ENCODE measurements at places on chromosomes 7 and 10.

- no peak for DNase-seq
Observed at GRCh38 chr7:55509322-55509721, 63.0 kb downstream of the VOPP1 start.

DNA sequence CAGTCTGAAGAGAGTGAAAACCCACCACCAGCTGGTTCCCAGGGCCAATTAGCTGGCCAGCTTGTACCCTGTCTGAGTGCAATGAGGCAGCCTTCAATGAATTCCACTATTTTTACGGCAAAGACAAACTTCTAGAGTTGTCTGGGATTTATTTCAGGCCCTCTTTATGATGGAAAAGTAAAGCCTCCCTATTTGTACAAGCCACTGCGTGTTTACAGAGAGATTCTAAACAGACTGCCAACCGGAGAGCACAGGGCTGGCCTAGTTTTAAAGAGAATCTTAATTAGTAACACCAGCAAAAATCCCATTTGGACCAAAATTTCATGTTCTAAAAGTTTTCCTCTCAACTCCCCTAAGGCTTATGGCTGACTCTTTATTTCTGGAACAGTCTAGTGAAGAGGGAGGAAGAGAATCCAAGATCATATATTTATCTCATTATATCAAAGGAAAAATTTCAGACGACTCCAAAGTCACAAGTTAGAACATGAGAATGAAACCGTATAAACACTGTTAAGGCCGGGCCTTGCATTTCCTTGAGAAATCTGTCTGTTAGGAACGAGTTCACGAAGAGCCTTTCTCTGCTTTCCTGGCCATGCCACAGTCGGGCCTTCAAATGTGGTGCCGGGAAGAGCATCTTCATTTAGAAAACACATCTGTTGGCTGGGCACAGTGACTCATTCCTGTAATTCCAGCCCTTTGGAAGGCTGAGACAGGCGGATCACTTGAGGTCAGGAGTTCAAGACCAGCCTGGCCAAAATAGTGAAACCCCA lies 724.6 kb upstream of the NRP1 start:
- no peak for DNase-seq

GRCh38 chr10:131578472-131578970 lies 267.0 kb upstream of the TCERG1L start:
- DNase-seq, result no peak

DNA sequence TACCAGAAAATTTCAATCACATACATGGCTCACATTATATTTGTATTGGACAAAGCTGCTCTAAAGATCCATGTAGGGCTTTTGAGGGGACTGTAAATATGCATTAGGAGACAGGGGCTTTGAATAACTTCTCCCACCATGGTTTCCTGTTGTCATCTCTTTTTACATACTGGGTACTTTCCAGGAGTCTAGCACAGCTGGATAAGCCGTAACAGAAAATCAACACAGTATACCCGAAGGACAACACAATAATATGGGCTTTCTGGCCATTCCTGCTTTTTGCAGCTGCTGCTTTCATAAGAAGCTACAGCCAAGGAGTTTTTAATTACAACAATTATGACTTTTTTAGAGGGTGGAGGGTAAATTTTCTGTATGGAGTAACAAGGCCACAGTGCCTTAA lies 63.4 kb upstream of the SRPK2 start:
- no peak for DNase-seq

GRCh38 chr7:828793-829561 lies 3.3 kb upstream of the SUN1 start:
- no peak for DNase-seq

DNA sequence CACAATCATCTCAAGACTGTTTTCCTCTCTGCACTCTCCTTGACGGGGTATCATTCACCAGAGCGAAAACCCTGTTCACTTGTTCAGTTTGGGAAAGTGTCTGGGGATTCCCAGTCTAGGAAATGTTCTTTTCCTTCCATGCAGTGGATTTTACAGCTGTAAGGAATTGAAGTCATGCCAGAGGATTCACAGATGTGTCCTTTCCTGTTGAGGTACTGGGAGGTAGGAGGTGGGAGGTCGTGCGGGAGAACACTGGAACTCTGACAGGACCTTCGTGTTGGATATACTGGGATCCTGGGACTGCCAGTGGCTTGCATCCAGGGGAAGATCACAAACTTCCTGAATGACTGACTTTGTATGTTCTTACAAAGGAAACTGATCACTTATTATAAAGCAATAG lies 185.5 kb downstream of the BMPER start:
- no peak for DNase-seq

DNA sequence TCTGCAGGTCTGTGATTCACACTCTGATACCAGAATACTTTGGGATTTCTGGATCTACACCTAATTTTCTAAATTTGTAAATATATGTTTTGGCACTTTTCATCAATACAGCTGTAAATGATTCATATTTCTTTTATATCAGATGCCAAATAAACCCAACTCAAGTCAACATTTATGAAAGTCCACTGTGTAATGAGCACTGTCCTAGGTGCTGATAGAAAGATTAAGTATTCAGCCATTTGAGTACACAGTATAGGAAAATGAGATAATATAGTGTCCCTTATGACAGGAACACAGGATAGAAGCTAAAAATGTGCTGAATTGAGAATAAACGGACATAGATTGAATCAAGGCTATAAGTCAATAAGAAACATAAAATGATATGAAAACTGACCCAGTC lies 6.4 kb downstream of the ANXA7 start:
- DNase-seq, result no peak

- DNase-seq, result no peak
Observed at GRCh38 chr7:47149208-47149839, 432.6 kb downstream of the TNS3 start.

- DNase-seq, result no peak
Observed at GRCh38 chr7:125605241-125605640, 675.6 kb upstream of the POT1 start.

GRCh38 chr10:133614830-133615580 lies 11.6 kb downstream of the FRG2B start:
- DNase-seq, result no peak

DNA sequence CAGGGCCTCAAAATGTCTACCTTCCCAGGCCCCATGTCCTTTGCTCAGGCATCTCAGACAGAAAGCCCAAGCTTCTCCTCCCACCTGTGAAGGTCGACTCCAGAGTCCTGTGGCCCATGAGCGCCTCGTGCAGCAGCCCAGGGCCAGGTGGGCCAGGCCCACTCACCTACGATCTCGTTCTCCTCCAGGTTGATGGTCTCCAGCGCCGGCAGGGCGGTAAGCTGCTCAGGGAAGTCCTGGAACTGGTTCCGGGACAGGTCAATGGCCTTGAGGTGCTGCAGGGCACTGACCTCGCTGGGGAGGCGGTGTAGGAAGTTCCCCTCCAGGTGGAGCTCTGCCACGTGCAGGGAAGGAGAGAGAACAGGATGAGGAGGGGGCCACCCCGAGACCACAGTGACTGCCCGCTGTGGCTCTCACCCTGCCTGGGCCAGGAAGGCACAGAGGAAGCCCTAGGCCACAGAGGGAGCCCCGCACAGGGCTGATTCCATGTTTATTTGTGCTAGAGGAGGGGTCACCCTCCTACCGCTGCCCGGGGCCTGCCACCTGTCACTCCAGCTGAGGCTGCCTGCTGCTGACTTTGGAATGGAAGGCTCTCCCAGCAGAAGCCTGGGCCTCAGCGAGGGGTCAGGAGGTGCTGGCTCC lies 40.0 kb upstream of the NPFFR1 start:
- DNase-seq, result no peak

DNA sequence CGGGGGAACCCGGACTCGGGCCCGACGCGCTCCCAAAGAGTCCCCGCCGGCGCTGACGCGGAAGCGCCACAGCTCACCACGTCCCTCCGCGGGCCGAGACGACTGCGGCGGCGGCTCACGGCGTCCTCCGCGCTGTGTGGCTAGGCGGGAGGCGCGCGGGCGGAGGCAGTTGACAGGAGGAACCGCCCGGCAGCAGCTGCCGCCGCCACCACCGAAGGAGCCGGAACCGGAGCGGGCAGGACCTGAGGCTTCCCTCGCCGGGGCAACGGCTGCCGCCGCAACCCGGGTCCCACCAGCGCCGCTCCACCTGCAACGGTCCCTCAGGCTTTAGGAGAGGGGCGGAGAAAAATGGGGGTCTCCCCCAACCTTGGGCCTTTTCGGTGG lies 334 bp downstream of the ZNF800 start:
- DNase-seq, result peak; percentile 71

- no peak for DNase-seq
Observed at GRCh38 chr7:107069457-107069856, 25.0 kb downstream of the PRKAR2B start.

DNA sequence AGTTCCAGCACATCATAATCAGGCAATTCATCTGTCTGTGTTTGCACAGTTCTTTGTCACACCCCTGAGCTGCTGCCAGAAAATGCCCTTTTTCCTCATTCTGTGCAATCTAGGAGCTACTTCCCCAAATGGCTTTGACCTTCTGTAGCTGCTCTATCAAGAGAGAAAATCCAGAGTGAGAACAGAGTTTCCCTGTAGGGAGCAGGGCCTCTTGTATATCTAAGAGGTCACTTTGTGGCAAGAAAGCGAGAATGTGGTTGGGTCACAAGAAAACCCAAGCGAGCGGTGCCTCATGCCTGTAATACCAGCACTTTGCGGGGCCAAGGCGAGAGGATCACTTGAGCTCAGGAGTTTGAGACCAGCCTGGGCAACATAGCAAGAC lies 24.3 kb downstream of the SLC29A3 start:
- no peak for DNase-seq

- no peak for DNase-seq
Observed at GRCh38 chr10:66748217-66748616, 177.6 kb upstream of the LRRTM3 start.

GRCh38 chr10:109922358-109922975 lies 844 bp downstream of the XPNPEP1 start:
- DNase-seq, result no peak

GRCh38 chr7:27842094-27842692 lies 102.2 kb downstream of the TAX1BP1 start:
- DNase-seq, result no peak

GRCh38 chr7:12229046-12229445 lies 18.0 kb downstream of the TMEM106B start:
- no peak for DNase-seq

- no peak for DNase-seq
Observed at GRCh38 chr10:102280397-102281101, 35.2 kb downstream of the GBF1 start.

- DNase-seq, result no peak
Observed at GRCh38 chr10:35636956-35637355, 5.1 kb downstream of the FZD8 start.

DNA sequence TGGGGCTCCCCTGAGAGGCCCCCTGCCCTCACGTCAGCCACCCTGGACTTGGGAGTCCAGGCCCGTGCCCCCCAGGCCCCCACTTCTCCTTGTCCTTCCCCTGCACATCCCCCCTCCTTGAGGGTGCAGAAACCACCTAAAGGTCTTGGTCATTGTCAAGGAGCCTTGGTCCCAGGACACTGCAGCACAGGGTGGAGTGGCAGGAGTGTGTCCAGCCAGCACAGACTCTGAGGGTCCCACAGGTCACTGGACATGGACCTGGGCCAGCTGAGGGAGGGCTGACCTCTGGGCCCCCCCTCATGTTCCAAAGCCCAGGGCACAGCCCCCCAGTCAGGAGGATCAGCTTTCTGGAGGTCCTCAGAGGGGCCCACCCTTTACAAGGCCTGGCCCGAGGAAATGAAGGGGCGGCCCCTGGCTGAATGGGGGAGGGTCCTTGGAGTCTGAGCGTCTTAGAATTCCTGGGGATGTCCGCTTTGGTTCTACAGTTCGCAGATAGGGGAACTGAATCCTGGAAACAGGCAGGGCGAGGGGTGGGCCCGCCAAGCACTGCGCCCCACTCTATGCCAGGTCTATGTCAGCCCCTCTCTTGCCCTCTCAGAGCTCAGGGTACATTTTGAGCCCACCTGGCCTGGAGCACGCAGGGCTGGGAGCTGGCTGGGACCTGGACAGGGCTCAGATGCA lies 54.0 kb downstream of the PWWP2B start:
- no peak for DNase-seq

GRCh38 chr10:13998163-13998835 lies 332.4 kb downstream of the FRMD4A start:
- DNase-seq, result no peak

GRCh38 chr10:69327463-69328379 lies 49.4 kb downstream of the HK1 start:
- DNase-seq, result peak; percentile 28

GRCh38 chr7:116500078-116500853 lies 728 bp downstream of the CAV2 start:
- DNase-seq, result peak; percentile 37

DNA sequence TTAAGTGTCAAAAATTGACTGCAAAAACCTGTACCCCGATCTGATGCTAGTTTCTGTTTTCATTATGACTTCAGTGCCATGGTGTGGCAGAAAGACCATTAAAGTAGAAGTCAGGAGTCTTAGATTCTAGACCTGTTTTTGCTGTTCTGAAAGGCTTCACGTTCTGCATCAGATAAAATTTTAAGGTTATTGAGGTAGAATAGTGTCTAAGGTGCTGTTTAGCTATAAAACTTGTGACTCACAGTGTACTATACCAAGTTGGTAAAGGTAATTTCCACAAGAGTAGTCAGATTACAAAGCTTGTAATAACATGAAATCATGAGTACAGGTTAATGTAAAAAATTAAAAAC lies 38.6 kb downstream of the ZNRF2 start:
- no peak for DNase-seq

GRCh38 chr10:27104919-27105318 lies 4.6 kb upstream of the ANKRD26 start:
- no peak for DNase-seq

GRCh38 chr10:49276596-49276995 lies 22.4 kb upstream of the C10orf71 start:
- DNase-seq, result no peak

GRCh38 chr10:7405637-7406036 lies 5.2 kb downstream of the SFMBT2 start:
- no peak for DNase-seq

DNA sequence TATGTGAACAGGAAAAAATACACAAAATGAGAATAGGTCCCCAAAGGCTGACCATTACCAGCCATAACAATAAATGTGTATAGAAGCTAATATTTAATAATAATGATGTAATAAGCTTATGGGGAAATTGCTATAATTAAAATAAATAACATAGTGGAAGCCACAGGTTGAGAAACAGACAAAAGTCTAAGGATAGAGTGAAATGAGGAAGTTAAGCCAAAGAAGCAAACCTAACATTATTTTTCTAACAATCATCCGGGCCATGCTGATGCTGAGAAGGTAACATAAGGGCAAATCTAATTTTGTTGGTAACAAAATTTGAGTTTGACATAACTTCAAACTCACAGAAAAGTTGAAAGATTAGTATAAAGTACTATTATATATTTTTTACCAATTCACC lies 115.9 kb downstream of the MICU1 start:
- no peak for DNase-seq

- DNase-seq, result no peak
Observed at GRCh38 chr10:68049289-68050078, 25.6 kb downstream of the HERC4 start.

DNA sequence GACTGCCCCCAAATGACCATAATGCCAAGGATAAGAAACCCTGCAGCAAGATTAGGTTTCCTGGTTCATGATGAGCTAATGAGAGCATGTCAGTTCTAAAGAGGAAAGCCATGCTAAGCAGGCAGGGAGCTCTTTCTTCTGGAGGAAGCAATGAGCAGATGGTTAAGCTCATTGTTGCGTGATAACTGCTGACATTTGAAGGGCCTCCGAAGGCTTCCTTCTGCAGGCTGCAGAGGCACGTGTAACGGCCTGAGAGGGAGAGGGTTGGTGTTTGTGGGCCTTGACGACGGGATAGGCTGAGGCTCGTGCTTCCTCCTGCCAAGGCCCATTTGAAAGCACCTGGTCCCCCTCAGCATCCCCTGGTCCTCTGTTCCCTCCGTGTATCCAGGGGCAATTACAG lies 63.5 kb upstream of the BTBD16 start:
- no peak for DNase-seq

GRCh38 chr7:65554-65953 lies 126.8 kb upstream of the FAM20C start:
- DNase-seq, result no peak
